NCI-H2171 treated with DMSO at 0.1 percent for 48 hours (cell line): ENCODE measurements at places on chromosomes 1 and 21.
A peak's percentile ranks its signal among the peaks of the same experiment; 100 is the strongest.

DNA sequence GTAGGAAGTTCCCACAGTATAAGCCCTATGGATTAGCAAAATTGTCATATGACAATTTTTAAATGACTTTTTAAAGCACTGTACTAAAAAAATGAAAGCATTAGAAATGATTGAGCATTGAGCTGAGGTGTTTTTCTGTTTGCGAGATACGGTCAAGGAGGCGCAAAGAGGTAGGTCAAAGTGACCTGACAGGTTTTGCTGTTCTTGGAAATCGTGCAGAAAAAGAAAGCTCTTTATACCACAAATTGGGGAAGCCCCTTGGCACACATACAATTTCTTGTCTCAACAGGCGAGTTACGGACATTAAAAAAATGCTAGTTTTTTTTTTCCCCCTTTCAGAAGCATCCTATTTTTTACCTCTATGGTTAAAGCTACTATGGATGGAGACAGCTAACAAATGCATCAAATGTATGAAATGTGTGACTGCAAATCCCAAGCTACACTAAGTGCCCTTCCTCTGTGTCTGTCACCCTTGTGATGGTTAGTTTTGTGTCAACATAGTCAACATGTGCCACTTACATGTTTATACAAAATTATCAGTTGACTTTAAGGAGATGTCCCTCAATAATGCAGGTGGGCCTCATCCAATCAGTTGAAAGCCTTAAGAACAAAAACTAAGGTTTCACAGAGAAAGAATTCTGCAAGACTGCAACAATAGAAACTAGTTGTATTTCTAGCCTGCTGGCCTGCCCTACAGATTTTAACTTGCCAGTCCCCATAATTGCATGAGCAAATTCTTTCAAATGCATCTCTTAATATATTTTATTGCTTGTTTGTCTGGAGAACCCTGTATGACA is 29.3 kb downstream of the CRYZ start:
- no peak for DNase-seq

DNA sequence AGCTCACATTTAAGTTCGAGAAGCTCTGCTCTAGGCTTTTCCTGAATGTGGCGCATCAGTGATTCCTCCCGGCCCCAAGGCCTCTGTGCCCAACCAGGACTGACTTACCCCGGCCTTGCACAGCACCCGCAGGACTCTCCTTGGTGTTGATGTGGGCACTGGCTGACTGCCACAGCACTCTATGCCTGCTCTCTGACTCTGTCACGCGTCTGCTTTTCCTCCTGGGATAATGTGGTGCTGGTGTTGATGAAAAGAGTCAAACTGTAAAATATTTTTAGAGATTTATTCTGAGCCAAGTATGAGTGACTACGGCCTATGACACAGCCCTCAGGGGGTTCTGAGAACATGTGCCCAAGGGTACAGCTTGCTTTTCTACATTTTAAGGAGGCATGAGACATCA is 15.5 kb upstream of the SLC2A5 start:
- DNase-seq: no peak

DNA sequence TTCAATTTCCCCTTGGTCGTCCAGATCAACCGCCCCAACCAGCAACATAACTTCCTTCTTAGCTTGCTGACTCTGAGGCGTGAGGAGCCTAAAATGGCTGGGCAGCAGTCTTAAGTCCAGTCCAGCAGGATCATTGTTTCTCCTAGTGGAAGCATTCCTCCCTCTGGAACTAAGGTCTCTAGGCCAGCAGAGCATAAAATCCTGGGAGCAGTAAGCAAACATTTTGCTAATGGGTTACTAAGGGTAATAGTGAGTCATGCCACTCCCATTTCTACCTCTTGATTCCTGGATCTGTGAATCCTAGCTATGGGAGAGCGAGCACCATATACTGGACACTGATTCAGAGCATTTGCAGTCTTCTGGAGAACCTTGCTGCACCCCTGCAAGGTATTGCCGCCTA is 59.9 kb downstream of the ADSS2 start:
- DNase-seq: no peak

DNA sequence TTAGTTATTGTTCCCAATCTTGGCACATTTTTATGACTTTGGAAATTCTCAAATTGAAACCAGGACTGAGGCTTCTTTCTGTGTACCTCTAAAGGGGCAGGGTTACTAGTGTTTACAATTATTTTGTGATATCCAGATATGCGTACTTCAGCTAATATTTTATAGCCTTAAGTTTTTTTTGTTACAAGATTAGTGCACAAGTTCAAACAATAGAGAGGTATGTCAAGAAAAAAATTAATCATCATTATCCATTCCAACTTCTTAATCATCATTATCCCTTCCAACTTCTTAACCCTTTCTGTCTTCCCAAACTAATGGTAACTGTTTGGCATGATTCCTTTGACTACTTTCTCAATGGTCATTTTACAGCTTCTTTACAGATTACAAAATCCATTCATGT is 272.9 kb upstream of the C1orf105 start:
- no peak for DNase-seq

GRCh38 chr1:232484856-232485255 is 145.1 kb downstream of the SIPA1L2 start:
- no peak for DNase-seq

- DNase-seq: no peak
Observed at GRCh38 chr1:248695451-248696132, 7.0 kb downstream of the OR14I1 start.

GRCh38 chr1:242639104-242639503 is 114.6 kb upstream of the PLD5 start:
- DNase-seq: no peak

DNA sequence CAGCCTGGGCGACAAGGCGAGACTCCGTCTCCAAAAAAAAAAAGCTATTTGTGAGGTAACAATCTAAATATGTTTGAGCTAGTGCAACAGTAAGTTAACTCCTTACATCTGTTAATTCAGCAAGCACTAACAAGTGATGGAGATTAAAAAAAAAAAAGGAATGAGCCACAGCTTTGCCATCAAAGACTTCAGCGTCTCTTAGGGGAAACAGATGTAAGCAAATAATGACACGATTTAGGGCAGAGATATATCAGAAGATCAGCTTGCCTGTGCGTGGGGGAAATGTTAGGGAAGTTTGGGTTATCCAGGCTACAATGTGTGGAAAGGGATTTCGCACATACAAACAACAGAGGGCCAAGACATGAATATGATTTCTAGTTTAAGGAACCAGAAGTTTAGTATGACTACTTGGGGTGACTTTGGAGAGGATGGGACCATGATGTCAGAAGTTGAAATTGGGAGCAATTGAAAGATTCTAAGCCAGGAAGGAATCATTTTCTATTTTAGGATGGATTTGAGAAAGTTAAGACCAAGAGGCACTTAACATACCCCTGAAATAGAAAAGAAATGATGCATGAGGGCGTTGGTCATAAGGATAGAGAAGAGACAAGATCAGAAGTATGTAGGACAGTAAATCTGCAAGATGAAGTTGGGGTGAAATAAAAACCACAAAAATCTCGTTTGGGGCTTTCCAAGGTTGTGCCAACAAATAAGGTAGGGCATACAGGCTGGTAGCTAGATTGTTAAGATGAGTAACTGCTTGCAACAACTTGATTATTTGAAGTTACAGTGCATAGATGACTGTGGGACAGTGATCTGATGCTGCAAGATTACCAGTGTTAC is 2.4 kb upstream of the BRWD1 start:
- DNase-seq: no peak

- DNase-seq: peak; percentile 5
Observed at GRCh38 chr1:20981915-20982314, 194.8 kb downstream of the EIF4G3 start.

DNA sequence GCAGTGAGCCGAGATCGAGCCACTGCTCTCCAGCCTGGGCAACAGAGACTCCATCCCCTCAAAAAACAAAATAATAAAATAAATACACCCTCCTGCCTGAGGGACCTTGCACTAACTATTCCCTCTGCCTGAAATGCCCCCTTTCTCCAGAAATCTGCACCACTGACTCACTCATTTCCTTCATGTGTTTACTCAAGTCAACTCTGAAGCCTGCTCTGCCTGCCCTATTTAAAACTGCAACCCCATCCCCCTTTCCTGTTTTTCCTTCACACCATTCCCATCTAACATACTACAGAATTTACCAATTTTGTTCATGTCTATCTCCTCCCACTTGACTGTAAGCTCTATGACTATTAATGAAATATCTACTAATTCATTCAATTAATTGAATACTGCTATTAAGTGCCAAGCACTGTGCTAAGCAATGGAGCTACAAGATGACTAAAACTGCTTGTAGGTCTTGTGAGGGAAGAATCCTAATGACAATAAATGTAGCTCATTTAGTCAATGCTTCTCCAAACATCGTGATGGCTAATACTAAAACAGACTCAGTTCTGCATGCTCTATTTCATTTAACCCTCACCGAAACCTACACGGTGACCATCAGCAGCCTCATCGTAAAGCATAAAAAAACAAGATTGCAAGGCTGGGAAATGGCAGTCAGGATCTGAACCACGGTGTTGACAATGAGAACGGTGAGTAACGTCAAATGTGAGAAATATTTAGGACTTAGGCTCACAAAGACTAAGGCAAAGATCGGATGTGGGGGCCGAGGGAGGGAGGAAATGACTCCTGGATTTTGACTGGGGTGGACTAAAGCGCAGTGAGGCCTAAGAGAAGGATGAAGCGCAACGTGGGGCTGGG is 749 bp upstream of the TMEM39B start:
- peak; percentile 73 for DNase-seq

DNA sequence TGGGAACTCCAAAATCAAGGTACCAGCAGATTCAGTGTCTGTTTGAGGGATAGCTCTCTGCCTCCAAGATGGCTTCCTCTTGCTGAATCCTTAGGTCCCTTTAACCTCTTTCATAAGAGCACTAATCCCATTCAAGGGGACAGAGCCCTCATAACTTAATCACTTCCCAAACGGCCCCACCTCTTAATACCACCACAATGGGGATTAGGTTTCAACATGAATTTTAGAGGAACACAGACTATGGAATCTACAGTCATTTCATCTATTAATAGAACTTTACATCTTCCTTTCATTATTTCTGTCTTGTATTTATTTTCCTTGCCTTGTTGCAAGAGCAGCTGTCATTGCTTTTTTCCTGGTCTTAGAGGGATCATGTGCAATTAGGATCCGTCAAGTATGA is 30.3 kb downstream of the HOOK1 start:
- no peak for DNase-seq

- DNase-seq: no peak
Observed at GRCh38 chr1:219993554-219994433, 52.5 kb downstream of the EPRS1 start.

GRCh38 chr1:91725989-91726721 is 159.8 kb downstream of the TGFBR3 start:
- no peak for DNase-seq

- DNase-seq: no peak
Observed at GRCh38 chr1:72229893-72230292, 52.4 kb downstream of the NEGR1 start.

GRCh38 chr1:15678578-15678977 is 5.5 kb upstream of the PLEKHM2 start:
- no peak for DNase-seq

GRCh38 chr1:189175889-189176288 is 1301.8 kb downstream of the BRINP3 start:
- no peak for DNase-seq

DNA sequence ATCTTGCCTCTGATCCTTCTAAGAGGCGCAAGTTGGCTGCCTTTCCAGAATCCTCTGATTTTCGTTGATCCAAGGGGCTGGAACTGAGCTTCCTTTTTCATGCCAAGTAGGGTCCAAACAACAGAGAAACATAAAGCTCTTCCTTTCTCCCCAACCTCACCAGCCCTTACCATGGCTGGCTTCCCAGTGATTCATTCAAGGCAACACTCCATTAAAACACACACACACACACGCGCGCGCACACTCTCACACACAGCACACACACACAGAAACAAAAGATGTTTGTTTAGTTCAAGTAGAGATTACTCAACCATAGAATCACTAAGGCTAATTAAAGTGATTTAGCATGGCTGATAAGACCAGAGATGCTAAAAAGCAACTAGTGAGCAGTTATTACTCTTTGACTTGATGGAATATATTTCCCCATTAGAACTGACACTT is 13.0 kb upstream of the GUCA2A start:
- no peak for DNase-seq

DNA sequence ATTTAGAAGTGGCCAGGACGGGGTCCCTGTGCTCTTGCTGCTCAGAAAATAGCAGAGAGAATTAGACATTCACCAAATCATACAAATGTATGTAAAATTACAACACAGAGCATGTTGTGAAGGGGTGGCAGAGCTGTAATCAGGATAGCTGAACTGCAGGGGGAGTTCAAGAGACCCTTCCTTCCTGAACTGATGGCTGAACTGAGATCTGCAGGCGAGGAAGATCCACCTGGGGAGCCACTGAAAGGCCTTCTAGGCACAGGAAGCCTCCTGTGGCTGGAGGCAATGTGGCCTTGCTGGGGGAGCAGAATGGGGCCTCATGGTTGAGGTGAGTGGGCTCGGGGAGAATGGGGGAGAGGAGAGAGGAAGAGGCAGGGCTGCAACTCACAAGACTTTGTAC is 216.5 kb downstream of the PRDM2 start:
- no peak for DNase-seq
